Foreskin fibroblast (primary cell): ENCODE measurements at places on chromosomes 6 and 20.

DNA sequence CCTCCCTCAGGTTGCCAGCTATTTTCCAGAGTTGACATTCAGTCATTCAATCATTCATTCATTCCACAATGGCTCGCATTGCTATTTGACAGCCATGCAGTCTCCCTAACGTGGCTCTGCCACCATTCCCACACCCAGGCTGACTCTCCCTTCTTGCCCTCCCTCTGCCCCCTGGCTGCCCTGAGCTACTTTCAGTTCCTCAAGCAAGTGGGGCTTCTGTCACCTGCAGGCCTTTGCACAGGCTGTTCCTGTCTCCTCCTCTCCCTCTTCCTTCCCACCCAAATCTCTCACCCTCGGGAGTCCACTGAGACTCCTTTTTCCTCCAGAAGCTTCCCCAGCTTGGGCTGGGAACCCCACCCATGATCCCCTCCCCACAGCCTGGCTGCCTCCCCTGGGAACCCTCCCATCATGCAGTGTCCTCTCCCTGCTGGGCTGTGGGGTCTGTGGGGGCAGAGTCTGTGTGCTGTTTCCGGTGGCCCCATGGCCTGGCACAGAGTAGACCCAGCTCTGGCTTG is 2.6 kb downstream of the PACSIN1 start:
- no peak for DNase-seq

- peak; percentile 44 for DNase-seq
Measured at GRCh38 chr6:160386869-160387530, 38.8 kb downstream of the SLC22A3 start.

DNA sequence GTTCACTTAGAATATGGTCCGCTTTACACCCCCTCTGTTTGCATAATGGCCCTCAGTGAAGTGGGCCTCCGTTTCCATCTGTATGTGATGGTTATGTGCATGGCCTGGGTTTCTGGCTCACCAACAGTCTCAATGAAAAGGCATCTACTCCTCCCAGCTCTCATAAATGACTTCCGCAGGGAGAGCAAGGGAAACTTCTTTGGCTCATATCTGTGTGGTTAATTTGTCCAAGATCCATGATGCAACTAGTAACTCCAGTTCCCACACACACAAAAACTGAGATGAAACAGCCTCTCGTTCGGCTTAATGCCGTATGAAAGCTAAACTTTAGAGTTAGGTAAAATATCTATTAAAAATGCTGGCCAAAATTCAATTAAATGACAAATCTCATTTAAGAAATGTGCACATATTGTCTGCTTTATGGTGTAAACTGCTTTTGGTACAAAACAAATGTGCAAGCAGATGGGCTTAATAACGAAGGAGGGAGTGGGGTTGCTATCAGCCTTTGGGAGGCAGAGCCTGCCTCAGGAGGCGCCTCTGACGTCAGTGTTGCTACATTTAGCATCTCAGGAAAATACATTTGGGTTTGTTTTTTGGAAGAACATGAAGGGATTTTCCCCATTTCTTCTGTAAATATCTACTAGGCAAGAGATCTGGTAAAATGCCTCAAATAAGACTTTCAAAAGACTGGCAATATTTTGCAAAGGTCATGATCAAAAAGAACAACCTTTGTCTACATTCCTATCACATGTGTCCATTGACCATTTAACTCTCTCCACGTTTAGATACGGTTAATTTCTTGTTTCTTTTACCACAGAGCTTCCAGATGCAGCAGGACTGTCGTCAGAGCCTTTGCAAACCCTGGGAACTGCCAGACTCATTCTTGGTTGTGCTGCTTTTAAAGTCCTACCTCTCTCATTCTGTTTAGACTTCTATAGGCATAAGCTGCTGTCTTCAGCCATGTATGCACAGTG is 96.8 kb downstream of the ARMC2 start:
- DNase-seq = peak; percentile 92

DNA sequence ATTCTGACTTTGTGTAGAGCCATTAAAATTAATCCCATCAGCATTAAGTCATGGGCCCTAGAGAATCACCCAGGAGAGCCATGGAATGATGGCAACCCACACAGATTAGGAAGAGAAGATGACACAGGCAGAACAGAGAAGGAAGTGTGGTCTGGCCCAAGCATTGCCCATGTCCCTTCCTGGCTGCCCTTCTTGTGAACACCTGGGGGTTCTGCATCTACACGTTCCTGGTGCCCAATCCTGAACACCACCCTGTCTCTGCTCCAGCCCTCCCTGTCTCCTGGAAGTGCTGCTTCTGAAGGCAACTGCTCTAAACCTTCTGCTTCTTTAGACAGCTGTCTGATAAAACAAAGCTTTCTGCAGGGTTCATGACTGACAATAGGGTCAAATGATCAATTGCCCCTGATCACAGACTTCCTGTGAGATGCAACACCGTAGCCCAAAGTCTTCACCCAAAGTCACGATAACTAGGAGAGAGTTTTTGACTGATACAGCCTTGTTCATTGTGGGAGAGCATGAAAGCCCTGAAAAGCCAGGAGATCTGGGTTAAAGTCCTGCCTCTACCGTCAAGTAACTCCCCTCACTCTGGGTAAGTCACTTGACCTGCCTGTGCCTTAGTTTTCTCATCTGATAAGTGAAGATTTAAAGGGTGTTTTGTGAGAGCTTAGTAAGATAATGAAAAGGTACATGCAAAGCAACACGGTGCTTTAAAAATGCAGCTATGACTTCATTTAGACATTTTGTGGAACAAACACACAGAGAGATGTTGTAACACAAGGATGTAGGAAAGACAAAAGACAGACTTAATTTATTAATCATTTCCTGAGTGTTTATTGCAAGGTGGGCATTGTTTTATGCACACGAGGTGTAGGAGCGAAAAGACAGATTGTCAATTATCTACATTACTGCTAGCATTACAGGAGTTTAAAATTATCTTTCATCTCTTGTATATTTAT is 291.2 kb upstream of the STXBP5 start:
- DNase-seq = peak; percentile 31

DNA sequence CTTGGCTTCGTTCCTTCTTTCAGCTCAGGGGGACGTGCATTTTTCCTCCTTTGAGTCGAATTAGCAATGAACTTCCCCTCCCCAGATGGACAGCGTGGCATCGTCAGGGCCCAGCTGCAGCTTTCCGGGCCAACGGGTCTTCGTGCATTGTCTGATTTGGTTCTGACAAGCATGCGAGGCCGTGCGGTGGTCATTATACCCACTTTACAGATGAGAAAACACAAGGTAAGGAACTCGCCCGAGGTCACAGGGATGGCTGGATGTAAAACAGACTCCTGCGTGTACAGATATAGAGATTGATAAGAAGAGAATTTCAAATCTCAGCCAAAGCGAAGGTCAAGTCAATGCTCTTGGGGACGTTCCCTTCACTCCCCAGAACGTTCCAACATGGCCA is 187.6 kb upstream of the SULF2 start:
- DNase-seq = no peak

DNA sequence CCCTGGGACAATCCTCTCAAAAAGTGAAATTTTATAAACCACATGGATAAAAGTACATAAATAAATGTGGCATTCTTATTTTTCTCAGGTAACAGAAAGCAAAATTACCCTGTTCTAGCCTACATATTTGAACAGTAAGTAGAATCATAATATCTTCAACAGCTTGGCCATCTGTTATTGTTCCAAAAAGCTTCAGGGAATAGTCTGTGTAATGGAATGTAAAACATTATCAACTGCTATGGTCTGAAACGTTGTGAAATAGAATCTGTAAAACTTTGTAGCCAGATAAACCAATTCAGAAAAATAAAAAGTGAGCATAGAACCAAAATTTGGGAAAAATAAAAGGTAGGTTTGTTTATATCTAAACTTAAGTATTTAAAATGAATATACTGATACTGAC is 114.7 kb downstream of the THEMIS start:
- peak; percentile 4 for DNase-seq

- DNase-seq = peak; percentile 44
Measured at GRCh38 chr6:118679327-118679901, 28.0 kb upstream of the CEP85L start.

DNA sequence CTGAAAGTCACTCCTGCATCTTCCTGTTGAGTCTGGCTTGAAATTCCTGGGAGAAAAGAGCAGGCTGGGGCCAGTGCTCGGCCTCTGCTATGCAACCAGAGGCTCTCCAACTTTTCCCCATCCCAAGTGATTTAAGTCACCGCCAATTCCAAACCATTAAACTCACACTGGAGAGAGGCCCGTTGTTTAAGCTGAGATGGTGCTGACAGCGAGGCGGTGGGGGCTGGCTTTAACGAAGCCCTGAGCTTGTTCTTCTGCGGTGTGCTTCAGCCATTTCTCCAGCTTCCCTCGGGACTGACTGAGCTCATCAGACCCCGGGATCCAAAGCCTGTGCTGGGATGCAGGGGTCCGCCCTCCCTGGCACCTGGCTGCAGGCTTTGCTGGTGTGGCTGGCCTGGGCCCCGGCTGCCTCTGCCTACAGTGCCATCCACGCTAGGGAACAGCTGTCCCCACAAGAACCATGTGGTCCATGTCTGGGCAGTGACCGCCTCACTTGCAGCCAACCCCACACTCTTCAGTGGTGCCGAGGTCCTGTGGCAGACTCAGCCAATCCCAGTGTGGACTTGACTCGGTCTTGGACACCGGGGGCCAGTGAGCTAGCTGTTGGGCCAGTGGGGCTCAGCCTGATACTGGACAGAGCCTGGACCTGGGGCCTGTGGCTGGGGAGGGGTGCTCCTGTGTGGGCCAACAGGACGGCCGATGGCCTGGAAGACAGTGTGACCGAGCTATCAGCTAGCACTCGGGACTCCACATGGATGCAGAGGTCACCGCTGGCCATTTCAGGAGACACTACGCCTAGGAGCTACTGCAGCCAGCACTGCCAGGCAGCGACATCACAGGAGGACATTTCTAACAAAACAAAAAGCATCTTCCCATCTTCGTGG is 21.2 kb downstream of the RAMACL start:
- DNase-seq = no peak

GRCh38 chr20:61356196-61356595 is 104.1 kb downstream of the CDH4 start:
- no peak for DNase-seq

- no peak for DNase-seq
Measured at GRCh38 chr20:36218380-36219064, 17.8 kb upstream of the AAR2 start.

DNA sequence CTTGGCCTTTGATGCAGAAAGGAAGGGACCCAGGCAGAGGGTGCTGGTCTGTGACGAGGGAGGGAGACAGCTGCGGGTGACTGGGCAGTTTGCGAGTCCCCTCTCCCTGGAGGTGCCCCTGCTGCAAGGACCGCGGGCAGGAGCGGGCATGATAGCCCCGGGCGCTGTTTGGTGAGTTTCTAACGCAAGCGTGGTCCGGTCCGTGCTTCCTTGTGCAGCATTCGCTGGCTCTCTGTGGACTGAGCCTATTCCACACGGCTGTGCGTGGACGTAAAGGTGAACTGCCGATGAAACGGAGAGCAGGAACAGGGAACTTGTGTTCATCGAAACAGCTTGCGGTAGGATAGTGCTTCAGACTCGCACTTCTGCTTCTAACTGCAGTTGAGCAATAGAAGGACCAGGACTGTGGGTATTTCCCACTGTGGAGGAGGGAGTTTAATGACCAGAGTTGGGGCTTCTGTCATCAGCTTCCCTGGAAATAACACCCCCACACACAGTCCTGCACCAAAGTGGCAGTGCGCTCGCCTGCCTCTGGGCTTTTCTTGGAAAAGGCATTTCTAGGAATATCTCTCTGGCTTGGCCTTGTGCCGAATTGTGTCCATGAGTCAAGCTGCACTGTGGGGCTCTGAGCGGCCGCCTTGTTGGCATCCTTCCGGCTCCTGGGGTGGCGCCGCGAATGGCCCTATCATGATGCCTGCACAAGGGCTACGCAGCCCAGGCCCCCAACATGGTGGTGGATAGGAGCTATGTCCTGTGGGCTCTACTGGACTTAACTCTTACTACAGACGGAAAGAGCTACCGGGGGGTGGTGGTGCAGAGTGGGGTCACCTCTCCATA is 48.9 kb downstream of the DUSP22 start:
- DNase-seq = no peak

- no peak for DNase-seq
Measured at GRCh38 chr20:32515631-32516101, 69.5 kb downstream of the NOL4L start.

DNA sequence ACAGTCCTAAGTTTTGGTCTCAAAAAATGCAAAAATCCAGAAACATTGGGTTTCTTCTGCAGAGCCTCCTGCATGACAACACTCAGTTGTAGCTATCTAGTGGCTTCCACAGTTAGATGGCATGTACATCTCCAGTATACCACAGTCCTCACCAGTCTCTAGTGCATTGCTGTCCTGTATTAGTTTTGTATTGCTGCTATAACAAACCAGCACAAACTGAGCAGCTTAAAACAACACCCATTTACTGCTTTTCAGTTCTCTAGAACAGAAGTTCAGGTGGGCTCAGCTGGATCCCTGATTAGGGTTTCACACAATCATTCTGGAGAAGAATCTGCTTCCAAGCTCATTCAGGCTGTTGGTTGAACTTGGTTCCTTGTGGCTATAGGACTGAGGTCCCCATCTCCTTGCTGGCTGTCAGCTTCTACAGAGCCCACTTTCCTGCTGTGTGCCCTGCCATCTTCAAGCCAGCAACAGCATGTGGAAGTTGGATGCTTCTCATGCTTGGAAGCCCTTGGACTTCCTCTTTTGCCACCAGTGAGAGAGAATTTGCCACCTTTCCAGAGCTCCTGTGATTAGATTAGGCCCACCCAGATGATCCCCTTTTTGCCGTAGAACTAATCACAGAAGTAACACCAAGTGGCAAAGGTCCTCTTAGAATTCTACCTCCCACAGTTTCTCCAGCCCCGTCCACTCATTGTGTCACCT is 48.9 kb upstream of the TBC1D7 start:
- no peak for DNase-seq
